ENCODE measurements at places on chromosomes 7 and 10.

GRCh38 chr7:129630341-129630740 lies 18.8 kb downstream of the NRF1 start:
- no peak for DNase-seq

- no peak for DNase-seq
Observed at GRCh38 chr10:62461120-62461519, 87.0 kb downstream of the ZNF365 start.

DNA sequence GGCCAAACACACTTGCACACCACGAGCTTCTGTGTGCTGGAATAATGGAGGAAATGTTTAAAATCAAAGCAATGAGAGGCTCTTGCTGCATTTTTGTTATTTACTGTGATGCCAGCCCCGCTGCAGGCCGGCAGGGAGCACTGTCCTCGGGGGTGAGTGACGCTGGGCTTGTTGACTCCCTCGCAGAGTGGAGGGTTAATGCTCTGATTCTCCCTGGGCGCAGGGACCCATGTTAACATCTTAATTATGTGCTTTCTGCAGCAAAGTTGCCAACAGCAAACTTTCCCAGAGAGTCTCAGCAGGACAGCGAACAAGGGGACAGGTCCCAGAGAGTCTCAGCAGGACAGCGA lies 22.9 kb downstream of the SCART1 start:
- no peak for DNase-seq

- no peak for DNase-seq
Observed at GRCh38 chr7:36620166-36620708, 104.1 kb downstream of the AOAH start.

- DNase-seq: no peak
Observed at GRCh38 chr10:131850383-131850870, 50.4 kb upstream of the PPP2R2D start.

DNA sequence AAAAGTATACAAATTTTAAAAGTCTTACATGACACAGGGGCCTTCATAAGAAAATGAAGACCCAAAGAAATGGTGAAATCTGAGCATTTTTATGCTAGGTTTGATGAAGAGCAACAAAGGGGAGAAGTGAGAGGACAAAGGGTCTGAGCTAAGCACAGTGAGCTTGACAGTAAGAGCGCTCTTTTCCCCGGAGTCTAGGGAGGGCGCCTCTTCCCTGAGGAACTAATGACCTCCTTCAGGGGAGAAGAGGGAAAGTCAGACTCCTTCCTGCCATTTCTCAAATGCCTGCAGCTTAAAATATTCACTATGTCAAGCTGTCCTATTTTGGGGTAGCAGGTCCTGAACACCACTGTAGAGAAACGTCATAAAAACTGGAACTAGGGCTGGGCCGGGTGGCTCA lies 18.1 kb upstream of the PAXIP1 start:
- no peak for DNase-seq

- DNase-seq: no peak
Observed at GRCh38 chr7:83338277-83338950, 175.7 kb upstream of the PCLO start.

GRCh38 chr7:9149499-9150082 lies 716.2 kb downstream of the NXPH1 start:
- no peak for DNase-seq

DNA sequence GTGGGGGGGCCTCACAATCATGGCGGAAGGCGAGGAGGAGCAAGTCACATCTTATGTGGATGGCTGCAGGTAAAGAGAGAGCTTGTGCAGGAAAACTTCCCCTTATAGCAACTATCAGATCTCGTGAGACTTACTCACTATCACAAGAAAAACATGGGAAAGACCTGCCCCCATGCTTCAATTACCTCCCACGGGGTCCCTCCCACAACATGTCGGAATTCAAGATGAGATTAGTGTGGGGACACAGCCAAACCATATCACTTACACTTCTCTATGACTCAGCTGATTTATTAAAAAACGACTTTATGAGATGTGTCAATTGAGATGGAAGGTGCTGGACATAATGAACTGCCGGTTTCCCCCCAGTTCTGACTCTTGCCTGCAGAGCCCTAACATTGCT lies 23.8 kb upstream of the CHN2 start:
- DNase-seq: no peak

DNA sequence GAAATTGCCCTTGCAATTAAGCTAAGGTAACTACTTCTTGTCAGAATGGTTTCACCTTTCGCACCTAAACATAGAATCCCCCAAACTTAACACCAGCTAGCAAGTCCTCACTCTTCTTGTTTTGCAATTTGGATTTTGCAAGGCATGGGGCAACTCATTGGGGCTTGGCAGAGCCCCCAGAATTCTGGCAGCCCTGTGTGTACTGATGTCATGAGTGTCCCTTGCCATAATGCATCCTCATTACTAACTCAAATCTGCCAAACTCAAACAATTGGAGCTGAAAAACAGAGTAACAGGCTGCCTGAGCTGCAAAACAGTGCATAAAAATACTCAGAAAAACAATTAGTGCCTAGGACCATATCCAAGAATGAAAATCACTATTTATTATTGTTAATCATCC lies 7.9 kb upstream of the XPNPEP1 start:
- DNase-seq: no peak

DNA sequence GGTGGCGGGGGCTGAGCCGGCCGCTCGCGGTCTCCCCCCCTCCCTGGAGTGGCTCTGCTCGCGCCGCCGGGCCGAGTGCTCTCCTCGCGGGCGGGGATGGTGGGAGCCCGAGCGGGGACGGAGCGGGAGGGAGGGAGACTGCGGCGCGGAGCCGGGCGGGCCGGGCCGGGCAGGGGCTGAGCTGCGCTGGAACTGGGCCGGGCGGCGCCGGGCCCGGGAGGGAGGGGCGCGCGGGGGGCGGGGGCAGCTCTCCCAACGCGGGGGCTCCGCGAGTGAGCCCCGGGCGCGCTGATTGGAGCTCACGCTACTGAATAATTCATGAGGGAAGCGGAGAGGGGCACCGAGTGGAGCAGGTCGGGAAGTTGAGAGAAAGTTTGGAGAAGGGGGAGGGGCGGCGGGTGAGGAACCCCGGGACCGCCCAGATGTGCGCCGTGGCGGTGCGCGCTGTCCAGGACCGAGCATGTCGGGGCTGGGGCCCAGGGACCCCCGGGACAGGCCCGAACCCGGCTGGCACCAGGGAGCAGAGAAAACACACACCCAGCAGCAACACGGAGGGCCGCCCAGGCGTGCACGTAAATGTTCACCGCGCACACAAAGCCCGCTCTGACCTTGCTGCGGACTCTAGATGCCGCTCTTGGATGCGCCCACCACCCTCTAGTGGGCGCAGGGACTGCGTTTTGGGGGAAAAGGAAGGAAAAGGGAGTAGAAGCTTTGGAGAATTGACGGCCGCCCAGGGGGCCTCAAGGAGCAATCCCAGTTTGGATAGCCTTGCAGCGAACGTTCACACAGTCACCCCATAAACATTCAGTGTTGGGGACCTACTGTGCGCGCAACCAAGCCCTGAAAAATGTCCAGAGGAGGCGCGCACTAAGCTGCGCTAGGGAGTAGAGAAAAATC lies at the start of gene EPHB4:
Gene EPHB4 (minus strand): TSS at position 194 of the 897 bp plus-strand sequence. CDS start 493 bp downstream, outside the sequence.
- DNase-seq: peak; percentile 33

GRCh38 chr7:116097365-116098009 lies 66.9 kb upstream of the TFEC start:
- no peak for DNase-seq

- DNase-seq: peak; percentile 32
Observed at GRCh38 chr10:86411852-86412560, 45.4 kb upstream of the GRID1 start.

- no peak for DNase-seq
Observed at GRCh38 chr10:3287572-3288445, 115.2 kb upstream of the PITRM1 start.

DNA sequence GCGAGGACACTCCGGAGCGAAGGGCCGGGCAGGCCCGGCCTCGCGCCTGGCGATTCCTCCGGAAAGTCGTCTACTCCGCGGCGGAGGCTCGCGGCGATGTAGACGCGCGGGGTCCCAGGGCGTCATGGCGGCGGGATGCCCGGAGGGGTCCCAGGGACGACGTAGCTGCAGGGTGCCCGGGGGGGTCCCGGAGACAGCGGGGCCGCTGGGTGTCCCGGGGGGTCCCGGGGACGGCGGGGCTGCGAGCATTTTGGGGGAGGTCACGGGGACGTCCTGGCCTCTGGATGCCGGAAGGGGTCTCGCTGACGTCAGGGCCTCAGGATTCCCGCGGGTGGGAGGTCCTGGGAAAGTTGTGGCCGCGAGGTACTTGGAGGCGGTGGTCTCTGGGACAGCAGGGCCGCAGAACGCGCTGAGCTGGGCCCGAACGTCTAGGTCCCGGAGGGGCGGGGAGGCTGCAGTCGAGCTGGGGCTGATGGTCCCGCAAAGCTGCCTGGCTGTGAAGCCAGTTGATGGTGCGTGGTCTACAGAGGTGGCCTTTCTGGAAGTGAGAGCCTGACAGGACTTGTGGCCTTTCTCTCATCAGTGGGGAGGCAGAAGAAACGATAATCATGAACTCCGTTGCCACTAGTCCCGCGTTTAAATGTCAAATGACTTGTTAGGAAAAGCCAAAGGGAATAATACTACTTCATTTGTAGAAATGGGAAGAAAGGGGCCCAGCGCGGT lies 637 bp downstream of the HSPA14 start:
- DNase-seq: peak; percentile 46

DNA sequence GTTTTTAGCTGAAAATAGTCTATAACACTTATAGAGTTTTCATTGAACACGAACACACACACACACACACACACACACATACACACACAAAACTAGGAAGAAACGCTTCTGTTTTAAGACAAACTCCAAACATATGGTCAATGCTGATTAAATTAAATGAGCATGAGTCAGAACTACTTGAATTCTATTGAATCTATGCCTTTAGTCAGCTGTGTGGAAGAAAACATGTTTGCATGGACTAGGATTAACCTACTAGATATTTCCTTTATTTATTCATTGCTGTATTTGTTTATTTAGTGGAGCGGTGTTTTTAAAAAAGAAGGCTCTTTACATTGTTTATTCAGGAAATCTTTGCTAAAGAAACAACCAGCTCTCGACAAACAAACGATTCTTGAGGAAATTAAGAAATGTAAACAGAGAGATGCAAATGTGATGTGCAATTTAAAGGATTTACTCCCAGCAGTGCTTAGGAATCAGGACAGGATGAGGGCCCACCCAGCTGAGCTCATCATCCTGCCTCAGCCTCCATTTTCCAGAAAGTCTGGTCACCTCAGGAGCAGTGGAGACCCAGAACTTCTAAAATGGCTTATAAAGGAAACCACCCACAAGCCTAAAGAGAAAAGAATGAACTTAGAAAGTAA lies 83.2 kb downstream of the PDE1C start:
- no peak for DNase-seq

GRCh38 chr10:69269761-69270160 lies 8.5 kb upstream of the HK1 start:
- no peak for DNase-seq

- no peak for DNase-seq
Observed at GRCh38 chr10:10818082-10818481, 199.6 kb upstream of the CELF2 start.

DNA sequence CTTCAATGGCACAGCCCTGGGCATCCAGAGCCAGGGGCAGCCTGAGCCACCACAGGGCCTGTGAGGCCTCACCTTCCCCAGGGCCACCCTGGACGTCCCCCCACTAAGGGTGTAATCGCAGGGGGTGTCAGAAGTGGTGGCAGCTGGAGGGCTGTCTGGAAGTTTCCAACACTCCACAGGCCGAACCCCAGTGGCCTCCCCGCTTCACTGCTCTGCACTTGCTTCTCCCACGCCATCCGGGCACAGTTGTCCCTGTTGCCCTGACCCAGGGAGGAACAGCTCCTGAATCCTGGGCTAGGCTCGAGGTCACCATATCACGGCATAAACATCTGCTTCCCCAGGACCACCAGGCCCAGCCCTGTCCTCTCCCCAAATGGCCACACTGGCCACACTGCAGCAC lies 276.6 kb downstream of the MAD1L1 start:
- DNase-seq: no peak

DNA sequence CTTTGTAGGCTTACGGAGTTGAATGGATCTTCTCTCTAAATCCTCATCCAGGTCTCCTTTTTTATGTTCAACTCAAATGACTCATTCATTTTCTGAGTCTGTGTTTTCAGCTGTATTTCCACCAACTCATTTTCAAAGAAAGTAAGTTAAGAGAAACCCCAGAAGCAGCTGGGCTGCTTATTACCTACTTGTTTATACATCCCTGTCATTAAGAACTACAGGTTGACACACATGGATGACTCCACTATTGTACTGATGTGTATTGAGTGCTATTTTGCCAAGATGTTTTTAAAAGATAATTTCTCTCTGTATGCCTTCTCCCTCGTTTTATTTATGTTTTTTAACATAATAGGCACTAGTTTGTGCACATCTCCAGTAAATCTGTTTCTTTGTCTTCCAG lies 41.9 kb downstream of the DGKI start:
- no peak for DNase-seq

- no peak for DNase-seq
Observed at GRCh38 chr7:28178599-28178998, 2.0 kb downstream of the JAZF1 start.

GRCh38 chr7:24728503-24729364 lies 28.5 kb downstream of the GSDME start:
- DNase-seq: peak; percentile 39

DNA sequence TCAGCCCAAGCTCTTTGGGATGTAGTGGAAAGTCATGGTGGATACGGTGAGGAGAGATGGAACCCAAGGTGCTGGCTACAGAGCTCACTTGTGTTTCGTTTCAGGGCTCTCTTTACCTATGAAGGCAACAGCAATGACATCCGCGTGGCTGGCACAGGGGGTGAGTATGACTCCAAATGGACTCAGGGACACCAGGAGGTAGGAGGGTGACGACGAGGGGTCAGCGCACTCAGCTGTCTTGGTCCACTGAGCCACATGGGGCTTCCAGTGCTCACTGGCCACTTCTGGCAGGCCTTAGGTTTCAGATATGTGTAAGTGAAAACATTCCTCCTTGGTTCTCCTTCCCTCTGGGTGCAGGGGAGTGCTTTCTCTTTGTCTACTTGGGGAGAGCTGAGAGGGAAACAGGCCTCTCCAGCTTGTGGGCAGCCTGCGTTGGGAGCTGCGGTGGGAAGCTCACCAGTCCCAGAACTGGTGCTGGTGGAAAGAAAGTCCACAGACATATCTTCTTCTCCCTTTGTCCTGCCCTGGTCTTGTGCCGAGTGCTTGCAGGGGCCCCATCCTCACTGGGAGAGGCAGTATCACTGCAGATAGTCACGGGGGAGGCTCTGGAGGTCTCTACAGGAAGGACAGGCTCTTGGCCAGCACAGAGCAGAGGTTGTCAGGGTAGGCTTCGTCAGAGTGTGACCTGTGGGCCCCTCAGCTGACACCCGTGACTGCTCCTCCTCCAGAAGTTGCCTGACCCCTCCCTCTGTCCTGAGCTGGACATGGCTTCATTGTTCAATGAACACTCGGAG lies 5.8 kb downstream of the DBNL start:
- DNase-seq: peak; percentile 12

GRCh38 chr10:129568583-129569344 lies 101.7 kb downstream of the MGMT start:
- no peak for DNase-seq

GRCh38 chr10:91002656-91003055 lies 81.8 kb upstream of the ANKRD1 start:
- DNase-seq: no peak

- DNase-seq: no peak
Observed at GRCh38 chr7:92297736-92298135, 52.0 kb downstream of the ANKIB1 start.
